ENCODE measurements at places on chromosomes 4 and X. TPM values are rescaled to one million over a fixed set of nuclear protein-coding genes. Genes with fewer than 3 reads are reported as not detected.

Gene SORBS2
- total RNA-seq: 184 TPM

Gene ASMTL
- total RNA-seq: 29.7 TPM

Gene BANK1
- 2.9 TPM for total RNA-seq

Gene POU3F4
- 0.52 TPM for total RNA-seq

Measured in mucosa of gallbladder (tissue), 1 donor.